ENCODE measurements at places on chromosomes 5 and 9.
A peak's percentile ranks its signal among the peaks of the same experiment; 100 is the strongest.

DNA sequence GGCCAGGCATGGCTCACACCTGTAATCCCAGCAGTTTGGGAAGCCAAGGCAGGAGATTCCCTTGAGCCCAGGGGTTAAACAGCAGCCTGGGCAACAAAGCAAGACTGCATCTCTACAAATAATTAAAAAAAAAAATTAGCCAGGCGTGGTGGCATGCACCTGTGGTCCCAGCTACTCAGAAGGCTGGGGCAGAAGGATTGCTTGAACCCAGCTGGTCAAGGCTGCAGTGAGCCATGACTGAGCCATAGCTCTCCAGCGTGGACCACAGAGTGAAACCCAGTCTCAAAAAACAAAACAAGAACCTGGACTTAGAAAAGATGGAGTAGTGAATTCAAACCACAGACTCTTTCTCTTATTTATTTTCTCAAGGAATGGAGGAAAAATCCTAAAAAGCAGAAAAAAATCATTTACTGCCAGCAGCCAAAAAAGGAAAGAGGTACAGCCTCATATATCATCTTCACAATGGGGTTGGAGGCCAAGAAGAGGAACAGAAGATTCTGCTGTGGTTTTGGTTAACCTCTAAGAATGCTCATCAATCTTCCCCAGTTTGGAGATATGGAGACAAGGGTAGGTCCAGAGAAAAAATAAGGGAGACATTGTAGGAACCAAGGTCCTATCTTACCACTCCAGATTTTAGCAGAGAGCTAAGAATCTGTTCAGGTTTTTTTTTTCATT lies 40.0 kb upstream of the MYO10 start:
- no peak for DNase-seq

DNA sequence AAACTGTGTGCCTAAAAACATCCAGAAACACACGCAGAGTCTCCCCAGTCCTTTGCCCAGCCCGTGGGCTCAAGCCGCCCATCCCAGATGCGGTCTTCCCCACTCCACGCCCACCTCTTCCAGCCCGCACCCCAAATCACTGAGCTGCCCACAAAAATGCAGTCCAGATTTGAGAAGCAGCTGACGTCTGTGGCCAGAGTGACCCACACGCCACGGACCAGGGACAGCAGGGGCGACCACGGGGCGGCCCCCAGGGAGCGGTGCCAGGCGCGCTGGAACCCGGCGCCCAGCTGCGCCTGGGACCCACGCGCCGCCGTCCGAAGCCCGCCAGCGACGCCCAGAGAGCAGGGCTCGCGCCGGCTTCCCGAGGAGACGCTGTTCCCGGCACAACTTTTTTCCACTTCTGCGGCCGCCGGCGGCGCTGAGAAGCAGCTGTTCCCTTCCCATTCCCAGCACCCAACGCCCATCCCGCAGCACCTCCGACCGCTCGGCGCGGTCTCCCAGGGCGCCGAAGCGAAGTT lies 674 bp downstream of the LHFPL2 start:
- DNase-seq, result no peak

- no peak for DNase-seq
These were observed 43.3 kb downstream of the RPS23 start for GRCh38 chr5:82234885-82235284.

- DNase-seq, result no peak
These were observed 3.9 kb upstream of the ISCA1 start for GRCh38 chr9:86286278-86286677.

DNA sequence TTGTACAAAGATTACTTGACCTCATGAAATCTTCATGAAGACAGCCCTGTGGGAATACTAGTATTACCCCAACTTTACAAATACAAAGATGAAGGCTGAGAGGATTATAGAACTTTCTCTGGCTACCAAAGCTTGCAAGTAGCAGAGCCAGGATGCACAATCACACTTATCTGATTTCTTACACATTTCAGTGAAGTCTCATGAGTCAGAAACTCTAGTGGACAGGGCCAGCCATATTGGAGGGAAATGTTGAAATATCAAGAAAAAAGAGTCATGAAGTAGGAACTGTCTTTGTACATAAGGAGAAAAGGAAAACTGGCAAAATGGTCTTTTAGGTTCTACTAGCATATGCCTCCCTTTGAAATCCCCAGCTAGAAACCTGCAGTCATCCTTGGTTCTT lies 369.6 kb upstream of the WWC1 start:
- no peak for DNase-seq

- DNase-seq, result peak; percentile 55
These were observed 7.5 kb upstream of the ERAP2 start for GRCh38 chr5:96868603-96869371.

DNA sequence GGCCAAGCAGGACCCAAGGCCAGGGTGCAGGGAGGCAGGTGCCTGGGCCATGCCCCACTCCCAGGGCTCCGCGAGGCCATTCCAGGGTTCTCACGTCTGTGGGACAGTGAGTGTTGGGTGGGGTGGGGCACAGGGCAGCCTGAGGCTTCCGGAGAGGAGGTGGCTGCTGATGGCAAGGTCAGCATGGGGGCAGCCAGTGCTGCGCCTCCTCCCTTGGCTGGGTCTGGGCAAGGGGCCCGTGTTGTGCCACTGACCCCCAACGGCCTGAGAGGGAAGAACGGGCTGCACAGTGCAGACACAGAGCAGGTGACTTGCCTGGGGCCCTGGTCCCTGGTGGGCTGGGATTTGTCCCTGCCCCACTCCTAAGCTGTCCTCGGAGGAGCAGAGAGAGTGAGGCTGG lies 82.1 kb downstream of the RXRA start:
- no peak for DNase-seq

DNA sequence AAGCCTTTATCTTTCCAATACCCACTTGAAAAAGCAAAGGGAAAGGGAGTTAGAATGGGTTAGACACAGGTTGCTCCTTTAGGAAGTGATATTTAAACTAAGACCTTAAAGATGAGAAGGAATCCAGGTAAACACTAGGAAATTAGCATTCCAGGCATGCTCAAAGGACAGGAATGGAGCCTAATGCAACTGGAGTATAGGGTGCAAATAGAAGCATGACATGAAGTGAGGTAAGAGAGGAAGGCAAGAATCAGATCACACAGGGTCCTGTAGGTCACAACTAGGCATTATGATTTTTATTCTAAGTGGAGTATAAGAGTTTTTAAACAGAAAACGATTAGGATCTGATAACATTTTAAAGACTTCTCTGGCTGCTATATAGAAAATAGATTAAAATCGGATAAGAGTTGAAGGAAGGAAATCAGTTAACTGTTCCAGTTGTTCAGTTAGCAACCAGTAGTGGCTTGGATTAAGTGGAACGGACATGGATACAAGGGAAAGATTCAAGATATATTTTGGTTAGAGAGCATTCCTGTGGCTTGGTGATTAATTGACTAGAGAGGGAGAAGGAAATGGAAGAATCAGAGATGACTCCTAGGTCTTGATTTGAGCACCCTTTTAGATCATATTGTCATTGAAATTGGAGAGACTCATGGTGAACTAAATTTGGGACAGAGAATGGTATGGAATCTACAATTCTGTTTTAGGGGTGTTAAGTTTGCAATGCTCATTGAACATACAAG lies 95.9 kb downstream of the FBXO4 start:
- DNase-seq, result no peak

DNA sequence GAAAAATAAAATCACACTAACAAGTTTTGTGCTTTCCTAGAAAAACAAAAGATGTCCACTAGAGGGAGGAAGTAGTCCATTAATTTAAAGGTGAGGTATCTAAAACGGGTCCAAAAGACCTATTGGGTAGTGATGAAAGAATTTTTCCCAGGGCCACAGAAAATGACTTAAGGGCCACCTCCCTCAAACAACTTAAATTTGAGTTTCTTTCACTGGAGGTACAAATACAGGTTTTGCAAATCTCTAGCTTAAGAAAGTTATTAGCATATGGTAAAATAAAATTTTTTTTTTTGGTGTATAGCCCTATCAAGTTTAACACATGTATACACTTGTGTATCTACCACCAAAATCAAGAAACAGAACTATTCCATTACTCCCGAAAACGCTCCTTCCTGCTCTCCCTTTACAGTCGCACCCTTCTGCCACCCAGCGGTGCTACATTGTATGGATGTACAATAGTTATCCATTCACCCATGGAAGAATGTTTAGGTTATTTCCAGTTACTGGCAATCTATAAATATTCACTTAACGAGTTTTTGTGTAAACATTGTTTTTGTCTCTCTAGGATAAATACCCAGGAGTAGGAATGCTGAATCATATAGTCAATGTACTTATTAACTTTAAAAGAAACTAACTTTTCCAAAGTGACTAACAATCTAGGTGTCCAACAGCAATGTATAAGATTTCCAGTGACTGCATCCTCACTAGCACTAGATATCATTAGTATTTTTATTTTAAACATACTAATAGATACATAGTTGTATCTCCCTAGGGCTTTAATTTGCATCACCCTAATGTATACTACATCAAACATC lies 21.9 kb downstream of the DEPDC1B start:
- DNase-seq, result no peak
